Frontal cortex (tissue), 4 donors: ENCODE measurements at places on chromosomes 2 and 18.

DNA sequence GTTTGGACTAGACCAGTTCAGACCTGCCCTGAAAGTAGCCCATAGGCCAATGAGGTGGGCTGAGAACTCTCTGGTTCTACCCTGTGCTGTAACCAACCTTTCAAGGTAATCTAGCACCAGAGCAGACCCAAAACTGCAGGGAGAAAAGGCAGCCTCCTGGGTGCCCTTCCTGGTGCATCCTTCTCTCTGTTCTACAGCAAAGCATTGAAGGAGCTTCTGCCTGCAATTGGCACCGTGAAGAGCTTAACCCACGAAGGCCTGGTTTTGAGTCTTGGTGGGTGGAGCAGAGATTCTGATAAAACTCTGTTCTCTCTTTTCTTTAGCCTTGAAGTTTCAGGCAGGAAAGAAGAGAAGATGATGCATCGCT is 55.5 kb downstream of the LIPG start:
- DNase-seq, result no peak

DNA sequence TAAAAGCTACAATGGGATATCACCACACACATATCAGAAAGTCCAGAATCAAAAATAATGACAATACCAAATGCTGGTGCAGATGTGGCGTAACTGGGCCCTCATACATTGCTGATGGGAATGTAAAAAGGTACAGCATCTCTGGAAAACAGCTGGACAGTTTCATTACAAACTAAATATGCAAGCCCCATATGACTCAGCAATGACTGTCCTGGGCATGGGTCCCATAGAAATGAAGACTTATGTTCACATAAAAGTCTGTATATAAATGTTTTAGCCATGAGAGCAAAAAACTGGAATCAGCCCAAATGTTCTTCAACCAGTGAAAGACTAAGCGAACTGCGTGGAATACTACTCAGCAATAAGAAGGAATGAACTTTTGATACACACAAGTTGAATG is 56.7 kb downstream of the ALPK2 start:
- no peak for DNase-seq

- DNase-seq, result no peak
Measured at GRCh38 chr2:8158711-8159110, 523.1 kb upstream of the ID2 start.

DNA sequence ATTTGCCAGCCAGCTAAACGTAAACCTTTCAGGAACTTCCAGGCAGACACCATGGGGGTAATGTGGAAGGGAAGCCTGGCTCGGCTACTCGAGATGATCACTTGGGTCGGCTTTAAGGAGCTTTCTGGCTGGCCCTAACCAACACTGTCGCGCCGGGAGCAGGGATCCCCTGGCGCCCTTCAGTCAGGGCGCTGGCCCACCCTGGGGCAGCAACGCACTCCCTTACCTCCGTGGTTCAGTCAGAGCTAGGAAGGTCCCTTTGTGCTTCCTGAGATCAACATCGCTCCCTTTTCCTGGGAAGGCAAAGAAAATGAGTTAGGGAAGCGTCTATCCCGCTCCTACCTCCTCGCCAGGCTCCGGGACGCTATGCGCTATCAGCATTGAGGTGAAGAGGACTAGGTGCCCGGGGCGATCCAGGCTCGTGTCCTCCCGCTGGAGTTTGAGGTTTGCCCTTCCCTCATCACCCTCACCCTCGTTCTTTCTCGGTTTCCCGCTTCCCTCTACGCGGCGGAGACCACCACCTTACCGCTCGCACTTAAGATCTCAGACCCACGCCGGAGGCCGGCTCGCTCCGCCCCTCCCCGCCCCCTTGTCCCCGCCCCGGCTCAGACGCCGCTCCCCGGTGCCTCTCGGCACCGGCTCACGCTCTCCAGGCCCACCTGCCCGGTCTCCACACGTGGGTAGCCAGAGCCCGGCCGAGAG is 449 bp upstream of the ATRAID start:
- DNase-seq, result no peak

- DNase-seq, result no peak
Measured at GRCh38 chr2:18273205-18273604, 287.2 kb downstream of the RDH14 start.

DNA sequence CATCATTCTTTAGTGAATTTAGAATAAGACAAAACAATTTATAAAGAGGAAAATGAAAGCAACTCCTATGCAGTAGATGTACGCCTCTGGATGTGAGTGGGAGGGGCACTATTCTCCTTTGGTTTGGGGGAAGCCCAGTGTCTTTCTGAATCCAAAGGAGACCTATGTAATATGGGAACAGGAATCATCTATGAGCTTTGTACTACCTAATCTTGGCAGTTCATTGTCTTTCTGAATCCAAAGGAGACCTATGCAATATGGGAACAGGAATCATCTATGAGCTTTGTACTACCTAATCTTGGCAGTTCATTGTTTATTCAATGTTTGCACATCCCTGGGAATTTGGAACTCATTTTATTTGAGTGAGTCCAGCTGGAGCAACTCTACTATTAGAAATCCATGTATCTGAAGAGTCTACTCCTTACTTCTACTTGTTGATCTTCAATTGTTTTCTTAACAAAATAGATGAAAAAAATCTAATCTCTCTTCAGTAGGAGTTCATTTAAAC is 401.1 kb upstream of the LRATD1 start:
- no peak for DNase-seq

DNA sequence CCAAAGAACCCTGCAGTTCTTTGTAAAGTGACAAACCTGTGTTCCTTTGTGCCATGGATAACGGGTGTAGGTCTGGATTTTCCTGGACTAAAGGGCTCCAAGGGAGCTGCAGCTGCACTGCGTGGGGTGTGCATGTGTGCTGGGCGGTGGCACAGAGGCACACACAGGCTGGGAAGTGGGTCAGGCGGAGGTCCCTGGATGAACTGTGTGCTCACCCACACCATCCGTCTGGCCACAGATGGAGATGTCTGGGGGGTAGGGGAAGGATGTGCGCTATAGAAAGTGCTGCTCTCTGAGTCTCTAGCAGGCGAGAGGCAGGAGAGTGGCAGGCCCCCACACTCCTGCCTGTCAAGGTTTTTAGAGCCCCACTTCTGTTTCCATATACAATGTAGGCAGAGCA is 137.2 kb downstream of the LOXHD1 start:
- no peak for DNase-seq

DNA sequence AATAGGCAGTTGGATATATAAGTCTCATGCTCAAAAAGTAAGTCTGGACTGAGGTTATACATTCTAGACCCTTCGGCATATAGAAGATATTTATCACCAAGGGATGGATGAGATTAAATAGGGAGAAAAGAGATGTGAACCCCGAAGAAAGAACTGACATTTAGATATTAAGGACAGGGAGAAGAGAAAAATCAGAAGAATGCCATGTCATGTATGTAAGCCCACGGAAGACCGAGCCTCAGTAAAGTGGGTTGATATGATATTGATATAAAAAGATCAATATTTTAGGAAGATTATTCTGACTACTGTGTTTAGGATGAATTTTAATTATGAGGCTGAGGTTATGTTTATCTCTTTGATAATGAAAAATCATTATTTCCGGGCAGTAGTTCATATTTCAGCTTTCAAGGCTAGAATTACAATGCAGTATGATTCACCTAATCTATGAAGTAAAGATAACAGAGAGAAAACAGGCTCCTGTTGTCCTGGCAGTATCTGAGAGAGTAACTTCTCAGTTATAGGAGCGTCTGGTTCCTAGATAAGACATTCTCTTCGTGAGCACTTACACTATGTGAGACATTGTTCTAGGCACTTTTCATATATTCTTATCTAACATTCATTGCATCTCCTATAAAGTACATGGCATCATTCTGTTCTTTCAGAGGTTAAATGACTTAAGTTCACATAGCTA is 83.0 kb downstream of the UBR3 start:
- DNase-seq, result no peak

DNA sequence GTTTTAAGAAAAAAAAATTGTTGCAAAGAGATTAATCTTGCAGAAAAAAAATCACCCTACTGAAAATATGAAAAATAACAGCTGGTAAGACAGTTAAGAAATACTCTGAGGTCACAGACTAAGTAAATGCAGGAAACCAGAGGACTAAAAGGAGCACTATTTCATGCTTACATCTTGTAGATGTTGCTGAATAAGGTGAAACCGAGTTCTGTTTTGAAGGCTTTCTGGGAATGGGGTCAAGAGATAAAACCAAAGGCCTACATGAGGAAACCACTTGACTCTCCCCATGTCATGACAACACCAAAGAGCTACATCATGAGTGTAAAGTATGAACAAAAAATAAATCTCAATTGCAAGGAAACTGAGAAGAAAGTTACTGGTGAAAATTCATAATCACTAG is 197.6 kb downstream of the LRP1B start:
- DNase-seq, result no peak

GRCh38 chr2:28558158-28558820 is 62.4 kb downstream of the PLB1 start:
- DNase-seq, result no peak

- no peak for DNase-seq
Measured at GRCh38 chr2:97870396-97870843, 125.3 kb downstream of the TMEM131 start.

GRCh38 chr2:191983591-191983990 is 136.7 kb upstream of the CAVIN2 start:
- DNase-seq, result no peak

- DNase-seq, result no peak
Measured at GRCh38 chr18:29076645-29077044, 899.7 kb upstream of the CDH2 start.

DNA sequence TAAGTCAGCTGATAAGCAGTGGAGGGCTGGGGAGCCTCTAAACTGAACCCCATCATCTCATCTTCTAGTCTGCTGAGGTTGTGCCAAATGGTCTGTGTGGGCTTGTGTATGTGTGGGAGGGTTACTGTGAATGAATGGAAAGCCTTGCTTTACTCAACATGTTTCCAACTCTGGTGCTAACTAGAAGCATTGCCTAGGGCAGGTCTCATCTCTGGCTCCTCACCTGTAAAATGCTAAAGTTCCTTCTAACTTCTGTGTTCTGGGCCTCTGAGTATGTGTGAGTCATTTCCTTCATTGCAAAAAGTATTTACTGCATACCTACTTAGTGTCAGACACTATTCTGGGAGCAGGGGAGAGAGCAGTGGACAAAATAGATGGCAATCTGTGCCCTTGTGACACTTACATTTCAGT is 1.3 kb downstream of the LIPG start:
- no peak for DNase-seq

- DNase-seq, result no peak
Measured at GRCh38 chr2:144971786-144972335, 451.9 kb upstream of the ZEB2 start.

- DNase-seq, result no peak
Measured at GRCh38 chr18:75400366-75400765, 27.1 kb downstream of the SMIM21 start.

DNA sequence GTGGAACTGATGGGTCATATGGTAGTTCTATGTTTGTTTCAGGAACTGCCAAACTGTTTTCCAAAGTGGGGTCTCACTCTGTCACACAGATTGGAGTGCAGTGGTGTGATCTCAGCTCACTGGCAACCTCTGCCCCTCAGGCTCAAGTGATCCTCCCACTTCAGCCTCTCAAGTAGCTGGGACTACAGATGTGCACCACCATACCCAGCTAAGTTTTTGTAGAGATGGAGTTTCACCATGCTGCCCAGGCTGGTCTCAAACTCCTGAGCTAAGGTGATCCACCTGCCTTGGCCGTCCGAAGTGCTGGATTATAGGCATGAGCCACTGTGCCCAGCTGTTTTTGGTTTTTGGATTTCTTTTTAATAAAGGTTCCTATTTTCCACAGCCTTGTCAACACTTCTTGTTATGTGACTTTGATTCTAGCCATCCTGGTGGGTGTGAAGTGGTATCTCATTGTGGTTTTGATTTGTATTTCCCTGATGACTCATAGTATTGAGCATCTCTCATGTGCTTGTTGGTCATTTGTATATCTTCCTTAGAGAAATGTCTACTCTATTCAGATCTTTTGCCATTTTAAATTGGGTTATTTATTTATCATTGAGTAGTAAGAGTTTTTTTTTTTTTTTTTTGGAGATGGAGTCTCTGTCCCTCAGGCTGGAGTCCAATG is 22.8 kb downstream of the NPC1 start:
- no peak for DNase-seq

DNA sequence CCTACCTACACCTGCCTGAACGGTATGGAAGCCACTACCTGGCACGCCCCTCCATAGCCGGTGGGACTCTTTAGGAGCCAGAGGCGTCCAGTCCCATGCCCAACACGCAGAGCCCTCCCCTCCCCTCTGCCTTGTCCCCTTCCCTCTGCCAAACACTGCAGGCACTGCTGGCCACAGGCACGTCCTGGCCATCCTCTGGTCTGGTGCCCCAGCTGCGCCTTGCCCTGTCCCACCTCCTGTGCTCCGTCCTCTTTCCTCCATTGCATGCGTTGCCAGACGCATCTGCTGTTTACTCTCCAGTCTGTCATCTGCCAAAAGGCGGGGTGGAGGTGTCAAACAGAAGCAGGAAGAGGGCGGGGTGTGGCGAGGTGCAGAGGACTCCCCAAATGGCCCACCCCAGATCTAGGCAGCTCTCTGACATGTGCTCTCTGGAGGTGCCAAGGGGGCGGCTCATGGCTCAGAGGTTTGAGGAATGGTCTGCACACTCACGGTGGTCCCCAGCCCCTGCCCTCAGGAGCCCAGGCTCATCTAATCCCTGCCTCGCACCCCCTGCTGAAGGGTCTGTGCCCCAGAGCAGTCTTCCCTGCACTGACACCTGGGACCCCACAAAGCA is 45.1 kb downstream of the HS6ST1 start:
- DNase-seq, result no peak

GRCh38 chr2:196274387-196274809 is 103.0 kb upstream of the STK17B start:
- DNase-seq, result no peak

GRCh38 chr18:3286159-3286558 is 24.2 kb downstream of the MYL12B start:
- no peak for DNase-seq

- DNase-seq, result no peak
Measured at GRCh38 chr2:234818937-234819336, 132.9 kb upstream of the SH3BP4 start.

DNA sequence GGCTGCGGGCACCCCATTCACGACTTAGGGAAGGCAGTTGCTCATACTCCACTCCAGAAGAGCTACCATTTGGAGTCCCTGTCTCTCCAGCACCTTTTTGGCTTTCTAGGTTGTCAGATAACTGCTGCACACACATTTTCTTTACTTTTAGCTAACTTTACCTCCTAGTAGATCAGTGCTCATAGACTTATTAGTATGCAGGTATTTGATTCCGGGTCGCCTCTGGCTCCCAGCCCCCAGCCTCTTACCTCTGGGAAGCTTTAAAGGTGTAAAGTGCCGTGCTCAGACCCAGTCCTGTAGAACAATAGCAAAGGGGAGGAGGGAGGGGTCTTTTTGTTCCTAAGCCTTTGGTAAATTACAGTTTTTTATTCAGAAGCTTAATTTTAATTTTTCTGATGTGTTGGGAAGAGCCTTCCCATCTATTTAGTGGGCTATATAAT is 102.9 kb downstream of the SPTBN1 start:
- DNase-seq, result no peak

DNA sequence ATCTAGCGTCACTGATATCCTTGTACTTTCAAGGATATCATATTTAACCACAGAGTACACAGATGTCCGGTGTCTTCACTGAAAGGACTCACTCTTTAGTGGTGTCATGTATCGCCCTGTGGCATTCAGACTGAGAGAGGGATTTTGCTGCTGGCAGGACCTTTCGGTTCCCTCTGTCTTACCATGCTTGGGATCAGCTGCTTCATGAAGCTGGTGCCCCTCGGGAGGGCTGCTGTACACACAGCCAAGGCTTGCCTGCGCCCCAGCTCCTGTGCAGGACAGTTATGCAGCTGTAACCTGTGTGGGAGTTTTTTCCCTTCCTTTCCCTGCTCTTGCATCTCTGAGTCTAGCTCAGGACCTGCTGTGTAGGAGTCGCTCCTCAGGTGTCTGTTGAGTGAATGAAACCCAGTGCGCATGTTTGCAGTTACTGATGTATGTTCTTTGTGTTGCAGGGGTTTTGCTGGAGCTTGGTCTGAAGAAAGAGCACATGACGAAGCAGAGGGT is 64.4 kb downstream of the GREB1 start:
- DNase-seq, result no peak
